B cell (primary cell): ENCODE measurements at places on chromosomes 16 and 17.

GRCh38 chr16:49921791-49922456 lies 66.0 kb upstream of the ZNF423 start:
- DNase-seq, result peak; percentile 34

DNA sequence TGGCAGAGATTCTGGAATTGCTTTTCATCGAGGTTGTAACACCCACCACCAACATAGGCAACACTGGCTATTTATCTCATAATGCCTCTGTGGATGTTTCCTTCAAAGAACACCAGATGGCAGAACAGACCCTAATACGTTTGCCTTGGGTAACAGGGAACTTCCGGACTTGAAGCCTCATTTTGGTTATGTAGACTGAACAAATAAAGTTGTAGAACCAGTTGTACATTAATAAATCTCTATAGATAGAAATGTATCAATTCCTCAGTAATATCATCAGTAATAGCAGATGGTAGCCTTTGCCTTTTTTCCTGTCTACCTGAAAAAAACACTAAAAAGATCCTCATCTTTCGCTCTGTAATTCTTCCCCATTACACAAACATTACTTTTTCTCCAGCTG lies 25.9 kb upstream of the APOH start:
- peak; percentile 51 for DNase-seq

- no peak for DNase-seq
These were observed 8.4 kb upstream of the SRCIN1 start for GRCh38 chr17:38613981-38614779.

- no peak for DNase-seq
These were observed at the start of gene CRAMP1 for GRCh38 chr16:1612320-1613111. Gene CRAMP1 (plus strand): TSS chr16:1612360. CDS start chr16:1614640, 2,280 bp downstream.

DNA sequence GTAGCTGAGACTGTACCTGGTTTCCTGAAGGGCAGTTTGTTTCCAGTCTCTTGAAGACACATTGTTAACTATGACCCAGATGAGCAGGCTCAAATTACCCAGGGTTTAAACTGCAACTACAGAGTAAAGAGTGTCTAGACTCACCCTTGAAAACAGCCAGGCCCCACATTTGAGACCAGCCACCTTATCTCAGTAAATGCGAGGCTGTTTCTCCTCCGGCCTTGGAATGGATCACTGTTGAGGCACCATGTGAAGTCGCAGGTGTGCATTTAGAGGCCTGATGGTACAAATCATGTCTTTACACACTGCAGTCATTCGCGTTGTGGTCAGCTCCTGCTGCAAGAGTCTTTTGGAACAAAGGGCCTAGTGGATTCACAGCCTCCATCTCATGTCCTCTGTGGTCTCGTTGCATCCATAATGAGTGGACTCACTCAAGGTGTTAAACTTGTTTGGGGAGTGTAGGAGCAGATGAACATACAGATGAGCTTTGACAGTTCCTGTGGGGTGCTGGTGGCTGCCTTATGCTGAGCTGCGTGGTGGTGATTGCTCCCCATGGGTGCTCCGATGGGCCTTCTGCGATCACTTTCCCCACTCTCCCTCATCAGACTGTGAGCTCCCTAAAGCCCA lies 18.5 kb upstream of the N4BP1 start:
- no peak for DNase-seq

- DNase-seq, result no peak
These were observed 39.2 kb downstream of the NDE1 start for GRCh38 chr16:15689290-15689689.

DNA sequence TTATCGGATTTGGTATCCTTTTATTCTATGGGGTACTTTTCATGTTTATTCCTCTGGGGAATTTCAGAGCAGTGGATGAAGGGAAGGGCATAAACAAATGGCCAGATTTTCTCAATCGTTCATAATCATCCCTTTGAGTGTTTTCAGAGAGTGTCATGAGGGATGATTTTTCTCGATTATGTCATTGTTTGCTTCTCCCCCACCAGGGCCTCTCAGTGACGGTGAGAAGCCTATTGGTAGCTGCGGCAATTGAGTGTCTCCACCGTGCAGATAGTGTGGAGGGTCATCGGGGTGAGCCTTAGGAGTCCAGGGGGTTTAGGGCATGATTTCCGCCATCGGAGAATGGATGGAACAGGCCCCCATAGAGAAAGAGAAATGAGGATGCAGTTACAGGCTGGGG lies 57.2 kb downstream of the USP43 start:
- no peak for DNase-seq

DNA sequence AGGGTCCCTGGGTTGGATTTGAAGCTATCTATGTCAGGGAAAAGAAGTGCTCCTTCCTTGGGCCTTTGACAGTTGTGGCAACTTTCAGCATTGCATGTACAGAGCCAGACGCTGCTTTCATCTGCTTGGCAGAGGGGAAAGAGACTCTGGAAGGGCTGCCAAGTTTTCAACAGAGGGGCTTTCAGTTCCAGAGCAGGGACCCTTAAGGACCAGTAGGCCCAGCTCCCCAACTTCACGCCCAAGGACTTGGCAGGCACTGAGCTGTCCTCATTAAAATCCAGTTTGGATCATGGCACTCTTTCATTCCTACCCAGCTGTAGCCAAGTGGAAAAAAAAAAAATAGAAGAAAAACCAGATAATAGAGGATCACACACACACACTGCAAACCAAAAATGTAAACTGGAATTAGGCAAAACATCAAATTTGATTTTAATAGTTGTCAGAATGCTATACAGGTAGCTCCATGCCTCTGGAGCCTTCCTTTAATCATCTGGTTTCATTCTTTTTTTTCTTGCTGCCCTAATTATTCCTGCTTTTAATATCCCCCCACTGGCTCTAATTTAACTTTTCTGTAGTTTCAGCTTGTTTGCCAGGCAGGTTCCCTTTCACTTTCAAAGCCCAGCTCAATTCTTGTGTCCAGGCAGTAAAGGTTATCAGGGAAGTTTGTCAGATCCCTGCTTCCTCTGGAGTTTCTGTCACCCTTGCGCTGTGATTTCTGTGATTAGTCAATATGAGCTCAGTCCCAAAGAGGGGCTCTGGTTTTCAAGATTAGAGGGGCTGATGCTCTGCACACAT lies 702.6 kb upstream of the CDH8 start:
- no peak for DNase-seq

DNA sequence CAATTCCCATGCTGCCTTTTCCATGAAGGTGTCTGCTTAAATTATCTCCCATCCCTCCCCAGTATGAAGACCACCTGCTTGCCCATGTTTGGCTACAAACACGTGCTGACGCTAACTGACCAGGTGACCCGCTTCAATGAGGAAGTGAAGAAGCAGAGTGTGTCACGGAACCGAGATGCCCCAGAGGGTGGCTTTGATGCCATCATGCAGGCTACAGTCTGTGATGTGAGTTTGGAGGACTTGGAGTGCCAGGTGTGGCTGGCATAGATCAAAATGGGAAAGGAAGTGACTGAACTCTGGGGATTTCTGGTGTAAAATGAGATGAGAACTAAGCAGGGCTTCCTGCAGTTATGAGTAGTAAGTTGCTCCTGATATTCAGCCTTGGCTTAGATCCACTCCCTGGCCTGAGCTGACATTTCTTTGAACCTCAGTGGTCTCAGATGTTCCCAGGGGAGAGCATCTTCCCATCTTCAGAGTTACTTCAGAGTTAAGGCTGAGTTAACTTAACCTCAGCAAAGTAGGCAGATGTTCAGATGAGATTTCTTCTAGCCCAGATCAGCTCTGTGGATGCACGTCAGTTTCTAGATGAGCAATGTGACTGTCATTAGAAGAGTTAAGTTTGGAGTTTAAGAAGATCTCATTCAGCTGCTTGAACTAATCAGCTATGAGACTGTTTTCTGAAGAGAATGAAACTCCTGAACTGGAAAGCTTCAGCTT lies 32.7 kb downstream of the ITGB3 start:
- peak; percentile 83 for DNase-seq

DNA sequence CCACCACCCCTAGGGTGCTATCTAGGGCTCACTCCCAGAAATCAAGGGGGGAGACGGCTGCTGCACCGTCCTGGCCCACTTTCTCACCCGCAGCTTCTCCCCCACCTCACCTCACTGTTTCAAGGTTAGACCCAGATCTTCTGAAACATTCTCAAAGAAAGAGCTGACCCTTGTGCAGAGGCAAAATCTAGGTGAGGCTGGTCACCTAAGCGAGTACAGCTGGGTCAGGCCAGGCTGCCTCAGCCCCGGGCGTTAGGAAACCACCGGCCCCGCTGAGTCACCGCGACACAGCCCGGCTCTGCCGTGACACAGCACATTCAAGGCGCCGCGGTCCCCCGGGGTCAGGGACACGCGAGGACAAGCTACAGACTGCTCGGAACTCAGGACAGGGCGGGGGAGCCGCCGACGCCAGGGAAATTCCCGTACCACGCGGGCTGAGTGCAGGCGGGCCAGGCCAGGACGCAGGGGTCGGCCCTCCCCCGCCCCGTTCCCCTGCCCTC lies 27.1 kb downstream of the GNPTG start:
- peak; percentile 75 for DNase-seq

DNA sequence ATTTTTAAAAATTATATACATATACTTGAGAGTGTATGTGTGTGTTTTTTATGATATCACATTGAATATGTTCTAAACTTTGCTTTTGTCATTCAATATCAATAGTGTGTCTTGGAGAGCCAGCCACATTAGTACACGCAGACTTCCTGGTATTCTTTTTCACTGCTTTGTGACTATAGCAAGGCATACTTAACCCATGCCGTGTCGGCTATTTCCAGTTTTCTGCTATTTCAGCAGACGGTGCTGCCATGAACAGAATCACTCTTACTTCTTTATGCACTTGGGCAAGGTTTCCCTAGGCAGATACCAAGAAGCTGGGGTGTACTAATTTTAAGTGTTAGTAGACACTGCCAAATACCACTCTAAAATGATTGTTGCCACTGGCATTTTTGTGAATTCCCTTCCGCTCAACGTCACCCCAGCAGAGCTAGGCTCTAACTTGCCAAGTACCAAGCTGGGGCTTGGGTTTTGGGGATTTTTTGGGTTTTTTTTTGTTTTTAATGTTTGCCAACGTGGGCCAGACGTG lies 134.9 kb downstream of the SOCS1 start:
- no peak for DNase-seq

- peak; percentile 30 for DNase-seq
These were observed 394.0 kb downstream of the CA10 start for GRCh38 chr17:51764387-51764971.

GRCh38 chr17:47223007-47223406 lies 13.9 kb downstream of the MYL4 start:
- DNase-seq, result no peak

- DNase-seq, result no peak
These were observed 41.9 kb upstream of the RBBP6 start for GRCh38 chr16:24497440-24497839.

GRCh38 chr16:63512910-63513309 lies 1476.7 kb upstream of the CDH8 start:
- no peak for DNase-seq
